Spinal cord (tissue), 10 donors: ENCODE measurements at places on chromosomes 3 and 15. TPM values are rescaled to one million over a fixed set of nuclear protein-coding genes. Genes with fewer than 3 reads are reported as not detected.

The ESYT3 gene
- total RNA-seq: 4.9 TPM

The EXD1 gene
- total RNA-seq: 0.40 TPM

The MORC1 gene
- total RNA-seq: 0.59 TPM

The HOMER2 gene
- 29.6 TPM for total RNA-seq

The SAMMSON gene
- total RNA-seq: 0.17 TPM

The LRTM1 gene
- 0.17 TPM for total RNA-seq

The ACTRT3 gene
- 6.0 TPM for total RNA-seq

The XYLB gene
- total RNA-seq: 6.9 TPM

The IGSF10 gene
- total RNA-seq: 13.1 TPM

The C15orf62 gene
- 0.17 TPM for total RNA-seq

The DGKG gene
- 5.6 TPM for total RNA-seq

The SH2D7 gene
- not detected for total RNA-seq

The GABPB1 gene
- total RNA-seq: 42.5 TPM

The MESP2 gene
- total RNA-seq: 0.83 TPM

The MUC20 gene
- 2.6 TPM for total RNA-seq

The ST3GAL6 gene
- total RNA-seq: 24.2 TPM

The PLA2G4E gene
- total RNA-seq: not detected

The TMCO5A gene
- not detected for total RNA-seq

The PARP15 gene
- total RNA-seq: 0.55 TPM

The TM6SF1 gene
- total RNA-seq: 15.6 TPM

The FBXW12 gene
- total RNA-seq: 0.61 TPM

The KBTBD13 gene
- 0.06 TPM for total RNA-seq

The MYRIP gene
- 16.6 TPM for total RNA-seq

The TRPM1 gene
- total RNA-seq: 0.72 TPM

The FBXO45 gene
- 12.6 TPM for total RNA-seq

The KNL1 gene
- total RNA-seq: 11.2 TPM

The CHRNA7 gene
- total RNA-seq: 4.4 TPM

The ONECUT1 gene
- 3.6 TPM for total RNA-seq

The ZNF660 gene
- 10.0 TPM for total RNA-seq

The ATG7 gene
- 48.0 TPM for total RNA-seq

The CCDC54 gene
- 0.30 TPM for total RNA-seq

The GOLGA6A gene
- 0.59 TPM for total RNA-seq

The ZMYND10 gene
- 8.8 TPM for total RNA-seq

The MBNL1 gene
- 108 TPM for total RNA-seq

The GABRR3 gene
- not detected for total RNA-seq

The UBXN7 gene
- 25.0 TPM for total RNA-seq

The CKMT1B gene
- total RNA-seq: 17.7 TPM

The DNAH1 gene
- 9.8 TPM for total RNA-seq

The PATL2 gene
- 2.0 TPM for total RNA-seq

The EFCC1 gene
- total RNA-seq: 2.7 TPM

The MYZAP gene
- total RNA-seq: 2.4 TPM

The SCN11A gene
- 44.3 TPM for total RNA-seq

The FAM107A gene
- 15.2 TPM for total RNA-seq

The SPINK8 gene
- total RNA-seq: not detected

The LMLN gene
- 16.3 TPM for total RNA-seq

The KNG1 gene
- 0.17 TPM for total RNA-seq

The PROK2 gene
- not detected for total RNA-seq

The SLC24A5 gene
- total RNA-seq: 1.2 TPM

The SKOR1 gene
- 1.6 TPM for total RNA-seq

The CCR3 gene
- not detected for total RNA-seq

The SGO1 gene
- 5.5 TPM for total RNA-seq

The APBA2 gene
- 46.2 TPM for total RNA-seq

The LSG1 gene
- total RNA-seq: 36.5 TPM

The NR2E3 gene
- total RNA-seq: 0.30 TPM

The ZNF148 gene
- 51.4 TPM for total RNA-seq
